ENCODE measurements at places on chromosomes 1 and 21.

- no peak for DNase-seq
Observed at GRCh38 chr1:206503591-206504362, 3.6 kb upstream of the RASSF5 start.

DNA sequence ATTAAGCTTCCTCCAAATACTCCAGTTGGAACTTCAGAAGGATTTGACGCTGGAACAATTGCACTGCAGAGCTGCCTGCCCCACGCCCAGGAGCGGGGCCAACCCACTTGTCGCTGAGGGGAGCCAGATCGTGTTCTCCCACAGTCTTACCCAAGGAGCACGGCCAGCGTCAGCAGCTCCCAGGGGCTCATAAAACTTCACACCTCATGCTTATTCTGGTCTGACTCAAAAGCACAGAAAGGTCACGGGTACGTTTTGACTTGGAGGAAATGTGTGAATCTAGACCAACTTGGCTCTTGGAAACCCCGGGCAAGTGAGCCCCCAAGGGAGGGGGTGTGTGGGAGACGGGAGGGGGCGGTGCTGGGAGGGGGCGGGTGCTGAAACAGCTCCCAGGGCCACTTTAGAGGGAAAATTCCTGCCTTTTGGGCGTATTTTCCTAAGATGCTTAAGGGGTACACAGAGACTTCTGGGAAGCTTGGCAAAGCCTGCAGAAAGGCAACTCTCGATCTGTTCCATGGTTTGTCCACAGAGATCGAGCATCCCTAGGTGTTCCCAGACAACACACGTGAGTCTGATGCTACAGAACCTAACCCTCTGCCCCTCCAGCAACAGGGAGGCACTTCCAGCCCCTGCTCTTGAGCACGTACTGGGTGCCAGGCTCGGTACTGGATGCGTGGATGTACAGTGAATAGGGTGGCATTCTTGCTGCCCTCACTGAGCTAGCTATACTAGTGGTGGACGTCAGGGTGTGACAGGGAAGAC, 98.9 kb downstream of the DHRS3 start:
- no peak for DNase-seq

DNA sequence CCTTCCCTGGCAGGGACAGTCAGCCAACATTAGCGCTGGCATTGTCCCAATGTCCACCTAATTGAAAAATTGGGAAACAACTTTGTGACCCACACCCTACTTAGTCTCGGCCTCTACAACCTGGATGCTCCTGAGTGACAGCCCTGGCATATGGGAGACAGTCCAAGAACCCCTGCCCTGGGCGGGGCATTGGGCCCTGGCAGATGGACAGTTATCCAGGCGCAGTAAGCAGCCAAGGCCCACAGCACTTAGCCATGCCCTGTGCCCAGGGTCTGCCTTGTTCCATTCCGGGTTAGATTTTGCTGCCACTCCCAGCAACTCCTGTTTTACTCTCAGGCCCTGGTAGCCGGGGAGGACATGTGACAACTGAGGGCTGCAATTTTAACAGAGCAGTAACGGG, 50.3 kb downstream of the NFASC start:
- DNase-seq, result no peak

DNA sequence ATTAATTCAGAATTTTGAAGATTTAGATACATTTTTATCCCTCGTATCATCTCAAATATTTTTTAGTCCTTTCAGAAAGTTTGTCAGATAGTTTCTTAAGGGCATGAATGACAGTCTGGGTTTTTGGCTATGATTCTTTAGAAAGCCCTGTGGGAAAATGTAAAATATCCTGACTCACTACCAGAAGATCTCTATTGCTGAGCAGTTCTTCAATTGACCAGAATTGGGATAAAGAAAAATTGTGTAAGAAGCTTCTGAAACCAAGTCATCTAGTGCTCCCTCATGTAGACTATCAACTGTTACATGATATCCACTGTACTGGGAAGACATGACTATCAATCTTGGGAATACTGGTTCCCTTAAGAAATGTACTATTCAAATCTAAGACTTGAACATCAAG, 608.3 kb upstream of the CHRM3 start:
- DNase-seq, result no peak

- DNase-seq, result peak; percentile 62
Observed at GRCh38 chr1:165928075-165928731, 100.8 kb downstream of the UCK2 start.

DNA sequence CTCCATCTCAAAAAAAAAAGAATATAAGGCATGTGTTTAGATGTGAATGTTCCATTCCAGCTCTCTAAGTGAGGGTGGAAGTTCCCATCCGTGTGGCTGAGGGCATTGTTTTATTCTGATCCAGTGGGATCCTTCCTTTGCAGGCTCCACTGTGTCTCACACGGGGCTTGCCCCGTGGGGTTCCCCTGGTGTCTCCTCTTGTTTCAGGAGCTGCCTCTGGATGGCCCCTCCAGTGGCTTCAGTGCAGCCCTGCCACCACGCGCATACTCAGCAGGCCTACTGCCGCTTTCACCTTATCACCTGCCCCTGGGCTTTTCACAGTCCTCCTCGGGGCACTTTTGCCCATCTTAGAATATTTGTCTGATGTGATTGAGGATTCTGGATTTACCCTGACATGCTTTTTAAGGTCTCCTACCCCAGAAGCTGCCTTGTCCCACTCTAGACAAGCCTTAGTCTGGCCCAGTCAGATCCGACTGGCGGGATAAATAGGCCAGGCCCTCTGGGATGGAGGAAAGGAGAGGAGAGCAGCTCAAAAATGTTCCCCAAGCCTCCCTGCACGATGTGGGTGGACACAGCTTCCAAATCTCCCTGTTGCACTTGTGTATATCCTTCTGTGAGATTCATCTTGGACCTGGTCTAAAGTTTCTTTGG, 55.2 kb downstream of the FAM163A start:
- no peak for DNase-seq

GRCh38 chr1:175901076-175901836, 157.9 kb upstream of the TNR start:
- DNase-seq, result no peak

DNA sequence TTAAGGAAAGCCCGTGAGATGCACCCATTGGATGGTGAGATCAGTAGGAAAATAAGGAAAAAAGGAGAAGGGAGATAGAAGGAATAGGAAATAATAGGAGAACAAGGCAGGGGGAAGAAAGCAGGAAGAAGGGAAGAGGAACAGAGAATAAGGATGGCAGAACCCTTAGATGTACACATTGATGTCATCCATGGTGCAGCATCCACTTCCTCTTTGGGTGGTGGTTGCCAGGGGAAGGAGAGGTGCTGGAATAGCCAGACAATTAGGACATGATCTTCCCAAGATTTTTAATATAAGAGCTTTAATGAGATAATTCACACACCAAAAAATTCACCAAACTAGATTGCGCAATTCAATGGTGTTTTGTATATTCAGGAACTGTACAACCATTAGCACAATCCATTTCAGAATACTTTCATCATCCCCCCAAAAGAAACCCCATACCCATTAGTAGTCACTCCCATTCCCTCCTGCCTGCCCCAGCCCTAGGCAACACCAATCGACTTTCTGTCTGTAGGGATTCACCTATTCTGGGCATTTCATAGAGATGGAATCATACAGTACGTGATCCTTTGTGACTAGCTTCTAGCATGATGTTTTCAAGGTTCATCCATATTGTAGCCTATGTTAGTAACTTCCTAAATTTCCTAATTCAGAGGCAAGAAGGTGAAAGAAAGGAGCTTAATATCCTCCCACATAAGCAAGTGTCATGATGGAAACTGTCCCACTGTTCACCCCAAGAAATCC, 121.4 kb downstream of the PLXNA2 start:
- DNase-seq, result no peak

GRCh38 chr1:224433041-224433691, 1.4 kb downstream of the WDR26 start:
- DNase-seq, result peak; percentile 10

GRCh38 chr1:34851431-34852105, 8.0 kb downstream of the SMIM12 start:
- DNase-seq, result no peak

GRCh38 chr1:109078317-109078716, 2.5 kb upstream of the TAF13 start:
- no peak for DNase-seq

GRCh38 chr1:44152692-44153091, 11.3 kb upstream of the KLF18 start:
- no peak for DNase-seq

- DNase-seq, result no peak
Observed at GRCh38 chr1:90561911-90562310, 155.2 kb downstream of the BARHL2 start.

DNA sequence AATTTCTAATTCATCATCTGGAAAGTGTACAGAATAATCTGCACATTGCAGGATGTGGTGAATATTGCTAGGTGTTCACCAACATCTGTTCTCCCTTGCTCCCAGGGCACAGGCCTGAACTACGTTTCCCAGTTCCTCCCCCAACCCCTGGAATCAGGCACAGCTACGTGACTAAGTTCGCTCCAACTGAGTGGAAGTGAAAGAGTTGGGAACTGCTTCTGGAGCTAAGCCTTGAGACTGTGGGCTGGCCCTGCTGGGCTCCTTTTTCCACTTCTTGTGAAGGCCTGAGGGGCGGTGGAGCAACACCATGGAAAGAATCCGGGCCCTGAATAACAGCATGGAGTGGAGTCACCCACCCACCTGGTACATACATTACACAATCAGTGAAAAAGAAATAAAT, 534.6 kb downstream of the SMYD3 start:
- no peak for DNase-seq

DNA sequence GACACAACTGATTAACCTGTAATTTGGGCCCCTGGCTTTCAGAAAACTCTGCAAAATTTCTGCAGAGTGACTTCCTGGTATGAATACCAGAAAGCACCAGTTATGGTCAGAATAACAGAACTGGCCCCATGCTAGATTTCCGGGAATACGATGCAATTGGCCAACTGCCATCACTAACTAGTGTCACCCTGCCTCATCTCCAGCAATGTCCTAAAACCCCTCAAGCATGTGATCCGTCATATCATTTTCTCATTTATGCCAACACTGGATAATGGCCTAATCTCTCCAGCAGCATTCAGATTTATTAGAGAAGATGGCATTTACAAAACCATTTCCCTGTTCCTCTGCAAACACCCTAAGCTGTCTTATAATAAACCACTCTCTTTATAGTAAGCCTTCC, 15.4 kb downstream of the KAZN start:
- no peak for DNase-seq

DNA sequence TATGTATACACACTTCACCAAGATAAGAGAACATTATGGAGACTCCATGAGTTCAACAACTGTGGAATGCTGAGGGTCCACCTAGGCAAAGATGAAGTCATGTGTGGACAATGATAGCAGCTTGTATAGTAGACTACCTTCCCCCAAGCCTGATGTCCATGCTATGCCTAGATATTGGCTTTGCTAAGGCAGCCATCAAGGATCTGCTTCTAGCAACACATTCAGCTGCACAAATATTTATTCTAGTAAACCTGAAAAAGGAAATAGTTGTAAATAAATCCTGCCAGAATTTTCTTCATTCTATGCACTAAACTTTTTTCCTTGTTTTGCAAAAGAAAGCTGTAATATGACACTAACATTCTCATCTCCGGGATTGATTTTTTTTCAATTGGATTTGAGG, 7.0 kb upstream of the LPAR3 start:
- no peak for DNase-seq

GRCh38 chr21:40562242-40563002, 284.5 kb downstream of the DSCAM start:
- peak; percentile 35 for DNase-seq

GRCh38 chr1:3865606-3866160, 8.4 kb downstream of the DFFB start:
- no peak for DNase-seq

DNA sequence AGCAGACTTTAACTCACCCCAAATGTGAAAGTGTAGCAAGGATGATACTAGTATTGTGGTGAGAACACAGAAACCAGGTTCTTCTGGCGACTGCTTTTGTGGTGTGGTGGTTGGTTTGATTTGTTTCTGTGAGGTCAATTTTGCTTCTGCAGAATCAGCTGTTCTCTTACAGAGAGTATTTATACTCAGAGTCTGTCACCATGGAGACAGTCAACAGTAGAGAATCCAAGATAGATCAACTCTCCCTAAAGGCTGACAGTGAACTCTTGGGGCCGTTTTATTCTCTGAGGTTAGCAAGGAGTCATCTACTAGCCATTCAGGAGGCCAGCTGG, at the start of gene CFAP107:
CFAP107 (plus strand) TSS at position 209 of the 332 bp plus-strand sequence. CDS start 231 bp downstream, outside the sequence.
- DNase-seq, result peak; percentile 13

DNA sequence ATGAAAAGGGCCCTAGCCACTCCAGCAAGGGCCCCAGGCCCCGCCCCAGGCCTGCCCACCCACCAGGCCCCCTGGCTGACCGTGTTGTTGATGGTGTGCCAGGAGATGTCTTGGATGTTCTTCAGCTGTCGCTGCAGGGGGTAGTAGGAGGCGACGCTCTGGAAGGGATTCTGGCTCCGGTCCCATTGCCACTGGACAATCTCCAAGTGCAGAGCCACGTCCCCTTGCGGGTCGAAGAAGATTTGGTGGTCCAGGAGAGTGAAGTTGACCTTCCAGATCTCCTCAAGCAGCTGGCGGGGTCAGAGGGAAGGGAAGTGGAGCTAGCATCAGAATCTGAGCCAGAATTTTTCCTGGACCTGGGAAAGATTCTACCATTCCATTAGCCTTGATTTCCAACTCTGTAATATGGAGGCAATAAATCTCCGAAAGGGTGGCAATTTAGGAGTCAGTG, 10.2 kb downstream of the TAS1R2 start:
- DNase-seq, result no peak

- DNase-seq, result peak; percentile 71
Observed at GRCh38 chr1:208177656-208178055, 66.5 kb downstream of the PLXNA2 start.

- no peak for DNase-seq
Observed at GRCh38 chr1:60504206-60504840, 430.8 kb upstream of the C1orf87 start.

GRCh38 chr1:44030605-44031251, 534 bp downstream of the SLC6A9 start:
- DNase-seq, result peak; percentile 52

- DNase-seq, result no peak
Observed at GRCh38 chr1:91754348-91754747, 131.6 kb downstream of the TGFBR3 start.
